ENCODE measurements at places on chromosomes 16 and 17. TPM values are rescaled to one million over a fixed set of nuclear protein-coding genes. Genes with fewer than 3 reads are reported as not detected.

Gene SMIM5
- total RNA-seq = 11.7 TPM

Gene ODAD4
- 8.2 TPM for total RNA-seq

DNA sequence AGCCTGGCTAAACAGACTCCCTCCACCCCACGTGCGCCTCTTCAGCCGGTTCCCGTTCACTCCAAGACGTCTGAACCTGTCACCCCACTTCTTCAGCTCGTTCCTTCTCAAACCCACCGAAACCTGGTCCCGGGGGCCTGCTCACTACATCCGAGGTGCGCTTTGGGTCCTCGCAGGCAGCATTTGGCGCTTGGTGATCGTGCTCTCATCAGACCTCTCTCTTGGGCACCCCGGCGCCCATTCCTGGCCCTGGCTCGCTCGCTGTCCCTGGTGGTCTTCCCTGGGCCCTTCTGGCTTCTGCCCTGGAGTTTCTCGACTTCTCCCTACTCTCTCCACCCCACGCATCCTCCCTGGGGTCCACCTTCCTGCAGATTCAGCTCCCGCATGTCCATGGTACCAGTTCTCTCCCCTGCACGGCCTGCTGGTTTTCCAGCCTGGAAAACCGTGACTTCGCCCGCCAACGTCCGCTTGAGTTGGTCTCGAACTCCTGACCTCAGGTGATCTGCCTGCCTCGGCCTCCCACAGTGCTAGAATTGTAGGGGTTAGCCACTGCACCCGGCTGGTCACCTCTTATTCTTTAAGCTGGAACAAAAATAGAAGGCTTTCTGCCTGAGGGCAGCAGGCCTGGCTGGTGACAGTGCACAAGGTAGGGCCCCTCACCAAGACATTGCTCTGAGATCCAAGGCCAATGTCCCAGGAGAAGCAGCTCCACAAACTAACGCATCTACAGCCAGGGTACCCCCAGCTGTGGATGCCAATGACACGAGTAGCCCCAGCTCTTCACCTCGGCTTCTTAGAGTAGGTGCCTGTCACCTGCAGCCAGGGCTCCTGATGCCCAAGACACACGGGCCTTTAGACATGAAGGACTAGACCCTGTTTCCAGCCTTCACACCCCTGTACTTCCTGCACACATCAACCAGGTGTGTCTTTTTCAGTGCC lies 1.1 kb upstream of the MEAK7 start:
- no peaks in the 10 kb centered on the region for H3K27me3 ChIP-seq
- no peak for DNase-seq
- peak overlapping the region; percentile 76 for H3K27ac ChIP-seq
- no peaks in the 10 kb centered on the region for H3K36me3 ChIP-seq

- H3K27me3 ChIP-seq = no peaks in the 10 kb centered on the region
- no peak overlapping the region for H3K4me3 ChIP-seq
- DNase-seq = no peak
- no peaks in the 10 kb centered on the region for H3K4me1 ChIP-seq
These were observed 351 bp upstream of the GDPD1 start for GRCh38 chr17:59219992-59220327.

DNA sequence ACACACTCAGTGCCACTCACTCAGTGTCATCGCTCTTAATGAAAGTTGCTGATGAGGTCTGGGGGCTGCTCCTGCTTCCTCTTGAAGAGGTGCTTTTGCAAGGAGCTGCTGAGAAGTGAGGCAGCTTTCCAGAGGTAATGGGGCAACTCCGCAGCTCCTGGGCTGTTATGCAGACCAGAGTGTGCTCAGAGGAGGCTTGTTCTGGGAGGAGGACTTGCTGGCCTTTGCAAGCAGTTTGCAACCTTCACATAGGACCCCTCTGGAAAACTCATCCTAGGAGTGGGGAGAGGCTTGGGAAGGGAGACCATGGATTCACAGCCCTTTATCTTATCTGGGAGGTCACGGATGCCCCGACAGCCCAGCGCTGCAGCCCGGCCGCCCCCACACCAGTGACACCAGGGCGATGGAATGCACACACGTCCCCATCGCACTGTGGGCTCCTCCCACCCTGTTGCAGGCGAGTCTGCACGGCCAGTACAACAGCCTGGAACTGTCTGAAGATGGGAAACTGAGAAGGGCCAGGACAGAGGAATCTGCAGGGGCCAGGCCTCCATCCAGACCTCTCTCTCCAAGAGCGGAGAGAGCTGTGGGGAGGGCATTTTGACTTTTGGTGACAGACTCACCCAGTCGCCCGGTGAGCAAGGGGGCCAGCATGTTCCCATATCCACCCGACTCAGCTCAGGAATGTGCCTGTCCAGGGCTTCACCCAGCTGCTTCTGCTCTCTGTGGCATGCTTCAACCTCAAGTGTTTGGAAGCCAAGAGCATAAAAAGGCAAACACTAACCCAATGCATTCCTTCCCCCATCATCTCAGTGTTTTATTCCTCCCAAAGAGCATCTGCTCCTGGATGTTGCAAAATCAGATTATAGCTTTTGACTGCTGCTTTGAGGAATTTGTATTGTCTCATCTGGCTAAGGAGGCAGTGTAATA lies 78.6 kb upstream of the ZNF469 start:
- H3K36me3 ChIP-seq = no peaks in the 10 kb centered on the region
- DNase-seq = no peak
- H3K4me1 ChIP-seq = no peaks in the 10 kb centered on the region
- no peak overlapping the region for H3K4me3 ChIP-seq

DNA sequence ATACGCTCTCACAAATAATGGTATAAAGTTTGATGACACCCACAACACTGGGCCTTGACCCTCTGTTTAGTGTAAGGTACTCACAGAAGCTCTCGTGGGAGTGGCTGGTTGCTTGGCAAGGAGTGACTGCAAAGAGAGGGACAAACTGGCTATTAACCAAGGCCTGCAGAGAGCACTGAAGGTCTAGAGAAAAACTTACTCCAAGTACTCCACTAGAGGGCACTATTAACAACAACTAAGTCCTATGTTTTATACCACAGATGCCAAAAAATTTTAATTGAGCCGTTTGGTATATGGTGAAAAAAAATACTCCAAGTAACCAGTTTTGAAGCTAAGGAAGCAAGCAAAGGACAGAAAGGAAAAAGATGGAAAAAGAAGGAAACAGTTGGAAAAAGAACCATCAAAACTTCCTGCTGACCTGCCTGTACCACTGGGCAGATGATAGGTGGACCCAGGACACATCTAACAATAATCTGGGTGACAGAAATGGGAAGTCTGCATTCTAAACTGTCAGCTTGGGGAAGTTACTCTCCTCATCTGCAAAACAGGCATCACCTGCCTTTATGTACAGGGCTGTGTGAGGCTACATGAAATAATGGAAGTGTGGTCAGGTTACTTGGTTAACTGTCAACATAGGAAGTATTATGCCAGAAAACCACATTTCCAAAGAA lies 23.2 kb downstream of the DYNC1LI2 start:
- DNase-seq = peak; percentile 68
- H3K27ac ChIP-seq = no peak overlapping the region
- H3K27me3 ChIP-seq = no peaks in the 10 kb centered on the region
- peaks cover 25% of the 10 kb centered on the region for H3K4me1 ChIP-seq
- H3K36me3 ChIP-seq = peaks cover 49% of the 10 kb centered on the region

GRCh38 chr17:76867578-76868175 lies 527 bp upstream of the MGAT5B start:
- H3K36me3 ChIP-seq = no peaks in the 10 kb centered on the region
- peaks cover 20% of the 10 kb centered on the region for H3K4me1 ChIP-seq
- peaks cover 14% of the 10 kb centered on the region for H3K27me3 ChIP-seq
- H3K27ac ChIP-seq = no peak overlapping the region
- H3K4me3 ChIP-seq = no peak overlapping the region
